T-helper 17 cell (primary cell): ENCODE measurements at places on chromosomes 7 and 10.

GRCh38 chr10:4652111-4653010 is 173.6 kb upstream of the AKR1E2 start:
- DNase-seq, result no peak

- DNase-seq, result no peak
Measured at GRCh38 chr7:127911968-127912511, 119.2 kb downstream of the LRRC4 start.

DNA sequence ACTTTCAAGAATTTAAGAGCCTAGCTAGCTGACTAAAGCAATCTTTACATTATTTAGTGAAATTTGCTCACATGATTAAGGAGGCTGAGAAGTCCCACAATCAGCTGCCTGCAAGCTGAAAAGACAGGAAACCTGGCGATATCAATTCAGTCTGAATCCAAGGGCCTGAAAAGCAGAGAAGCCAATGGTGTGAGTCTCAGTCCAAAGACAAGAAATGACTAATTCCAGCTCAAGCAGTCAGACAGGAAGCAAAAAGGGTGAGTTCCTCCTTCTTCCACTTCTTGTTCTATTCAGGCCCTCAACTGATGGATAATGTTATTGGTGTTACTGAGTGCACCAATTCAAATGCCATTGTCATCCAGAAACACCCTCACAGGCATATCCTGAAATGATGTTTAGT is 1231.6 kb upstream of the CELF2 start:
- no peak for DNase-seq

DNA sequence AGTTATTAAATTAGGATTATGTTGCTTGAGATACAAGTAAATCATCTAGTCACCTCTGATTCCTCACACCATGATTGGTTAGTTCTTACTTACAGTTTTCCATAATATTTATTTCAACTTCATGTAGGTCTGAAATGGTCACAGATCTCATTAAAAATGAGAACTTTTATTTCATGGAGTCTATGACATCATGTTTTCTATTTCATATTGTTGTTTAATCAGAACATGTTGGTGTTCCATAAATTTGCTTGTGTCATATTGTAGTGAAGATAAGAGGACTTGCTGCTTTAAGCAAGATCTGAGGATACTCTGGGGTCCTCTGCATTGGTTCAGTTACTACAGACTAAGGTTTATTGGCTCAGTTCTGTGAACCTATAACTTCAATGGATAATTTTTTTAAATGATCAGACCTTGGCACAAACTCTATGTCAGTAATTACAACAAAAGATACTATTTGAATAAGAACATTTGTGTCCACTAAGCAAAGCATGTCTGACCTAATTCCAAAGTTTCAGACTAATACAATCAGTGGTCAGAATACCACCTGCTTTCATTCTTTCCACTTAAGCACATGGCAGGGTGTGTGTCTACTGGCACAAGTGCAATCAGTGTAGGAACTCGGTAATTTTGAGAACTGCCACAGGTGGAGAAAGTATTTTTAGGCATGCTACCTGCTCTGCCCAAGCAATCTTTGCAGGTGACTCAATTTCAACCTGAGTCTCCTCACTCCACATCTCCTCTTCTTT is 68.5 kb downstream of the CCDC71L start:
- no peak for DNase-seq

- no peak for DNase-seq
Measured at GRCh38 chr7:14687777-14688176, 214.8 kb downstream of the DGKB start.

DNA sequence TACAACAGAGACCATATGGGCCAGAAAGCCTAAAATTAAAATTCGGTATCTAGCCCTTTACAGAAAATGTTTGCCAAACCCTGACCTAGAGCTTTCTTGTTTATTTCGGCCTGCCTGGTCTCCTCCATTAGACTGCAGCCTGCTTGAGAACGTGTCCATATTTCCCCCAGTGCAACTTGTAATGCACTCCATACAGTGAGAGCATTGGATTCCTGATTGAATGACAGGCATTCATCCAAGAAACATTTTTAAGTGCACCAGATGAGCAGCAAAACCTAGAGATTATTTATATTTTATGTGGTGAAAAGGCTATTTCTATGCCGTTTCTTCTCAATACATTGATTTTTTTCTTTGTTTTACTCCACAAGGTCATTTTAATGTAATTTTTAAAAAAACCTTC is 47.4 kb upstream of the ORC5 start:
- no peak for DNase-seq

- no peak for DNase-seq
Measured at GRCh38 chr7:16491148-16491547, 25.6 kb upstream of the SOSTDC1 start.

GRCh38 chr7:81973117-81973516 is 203.3 kb upstream of the HGF start:
- DNase-seq, result no peak

GRCh38 chr10:60570272-60570865 is 180.7 kb upstream of the ANK3 start:
- DNase-seq, result no peak

GRCh38 chr7:73822319-73823173 is 8.2 kb upstream of the CLDN4 start:
- no peak for DNase-seq

GRCh38 chr10:45418849-45419675 is 45.0 kb downstream of the ALOX5 start:
- peak; percentile 41 for DNase-seq

GRCh38 chr10:127293640-127294039 is 97.2 kb upstream of the INSYN2A start:
- no peak for DNase-seq

DNA sequence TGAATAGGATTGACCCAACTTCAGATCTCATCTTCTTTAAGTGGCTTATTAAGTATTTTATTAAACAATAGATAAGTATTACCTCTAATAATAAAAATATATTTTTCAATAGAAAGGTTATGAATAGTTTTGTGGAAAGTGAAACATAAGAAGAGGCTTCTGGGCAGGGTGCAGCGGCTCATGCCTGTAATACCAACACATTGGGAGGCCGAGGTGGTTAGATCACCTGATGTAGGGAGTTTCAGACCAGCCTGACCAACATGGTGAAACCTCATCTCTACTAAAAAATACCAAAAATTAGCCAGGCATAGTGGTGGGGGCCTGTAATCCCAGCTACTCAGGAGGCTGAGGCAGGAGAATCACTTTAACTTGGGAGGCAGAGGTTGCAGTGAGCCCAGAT is 26.5 kb downstream of the GPR85 start:
- DNase-seq, result no peak

GRCh38 chr10:97502916-97503315 is 4.2 kb downstream of the UBTD1 start:
- no peak for DNase-seq

DNA sequence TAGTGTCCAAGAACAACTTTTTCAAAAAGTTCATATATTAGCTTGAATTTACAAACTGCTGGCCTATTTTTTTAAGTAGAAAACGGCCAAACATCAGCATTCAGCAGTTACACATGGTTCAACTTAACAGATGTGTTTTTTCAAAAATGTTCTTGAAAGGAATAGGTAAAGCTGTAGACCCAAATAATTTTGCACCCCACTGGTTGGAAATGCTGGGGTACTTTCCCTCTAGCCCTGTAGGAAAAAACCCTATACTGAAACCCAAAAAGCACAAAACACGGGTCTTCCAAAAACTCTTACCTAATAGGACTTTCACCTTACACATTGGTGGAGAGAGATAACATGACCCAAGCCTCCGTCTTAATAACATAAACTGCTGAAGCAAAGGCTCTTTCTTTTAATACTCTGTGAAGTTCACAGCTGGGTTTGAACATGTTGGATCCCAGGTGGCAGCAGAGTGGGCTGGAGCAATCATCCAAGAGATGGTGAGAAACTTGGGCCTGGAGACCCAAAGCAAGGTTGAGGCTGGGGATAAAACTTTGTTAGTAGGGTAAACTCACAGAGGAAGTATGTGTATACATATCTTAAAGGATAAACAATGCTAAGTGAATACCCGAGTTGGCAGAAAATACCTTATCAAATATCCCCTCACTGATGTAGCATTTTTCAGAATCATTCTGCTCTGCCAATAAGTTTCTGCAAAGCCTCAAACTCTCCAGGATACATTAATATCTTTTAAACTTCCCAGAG is 629 bp upstream of the DNAJC9 start:
- no peak for DNase-seq

DNA sequence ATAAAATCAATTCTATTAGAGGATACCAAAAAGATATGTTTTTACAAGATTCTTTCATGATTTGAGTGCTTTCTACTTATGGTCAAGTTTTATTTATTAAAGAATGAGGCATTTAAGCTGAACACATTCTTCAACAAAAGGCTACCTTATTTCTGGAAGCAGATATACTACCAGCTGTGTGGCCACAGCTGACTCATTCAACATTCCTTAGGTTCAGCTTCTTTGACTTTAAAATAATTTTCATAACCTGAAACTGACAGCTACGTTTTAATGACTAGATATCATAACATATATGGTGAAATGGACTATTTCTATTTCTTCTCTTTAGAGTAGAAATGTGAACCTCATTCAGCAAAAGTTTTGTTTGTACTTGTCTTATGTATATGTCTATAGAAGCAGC is 414.2 kb upstream of the SEMA3C start:
- DNase-seq, result no peak

- DNase-seq, result no peak
Measured at GRCh38 chr7:134627775-134628153, 18.9 kb upstream of the BPGM start.
